ENCODE measurements at places on chromosomes 7 and 10.

DNA sequence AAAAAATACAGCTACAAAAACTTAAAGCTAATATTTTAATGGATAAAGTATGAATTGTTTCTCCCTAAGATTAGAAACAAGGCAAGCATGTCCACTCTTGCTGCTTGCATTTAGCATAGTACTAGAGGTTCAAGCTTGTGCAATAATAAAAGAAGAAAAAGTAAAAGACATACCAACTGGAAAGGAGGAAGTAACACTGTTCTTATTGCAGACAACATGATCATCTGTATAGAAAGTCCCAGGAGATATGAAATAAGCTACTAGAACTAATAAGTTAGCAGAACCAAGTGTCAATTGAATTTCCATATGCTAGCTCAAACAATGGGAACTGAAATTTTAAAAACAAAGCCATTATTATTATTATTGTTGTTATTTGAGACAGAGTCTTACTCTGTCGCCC is 20.0 kb upstream of the RABGEF1 start:
- DNase-seq: no peak

GRCh38 chr7:92588561-92588960 is 1.6 kb downstream of the FAM133B start:
- no peak for DNase-seq

DNA sequence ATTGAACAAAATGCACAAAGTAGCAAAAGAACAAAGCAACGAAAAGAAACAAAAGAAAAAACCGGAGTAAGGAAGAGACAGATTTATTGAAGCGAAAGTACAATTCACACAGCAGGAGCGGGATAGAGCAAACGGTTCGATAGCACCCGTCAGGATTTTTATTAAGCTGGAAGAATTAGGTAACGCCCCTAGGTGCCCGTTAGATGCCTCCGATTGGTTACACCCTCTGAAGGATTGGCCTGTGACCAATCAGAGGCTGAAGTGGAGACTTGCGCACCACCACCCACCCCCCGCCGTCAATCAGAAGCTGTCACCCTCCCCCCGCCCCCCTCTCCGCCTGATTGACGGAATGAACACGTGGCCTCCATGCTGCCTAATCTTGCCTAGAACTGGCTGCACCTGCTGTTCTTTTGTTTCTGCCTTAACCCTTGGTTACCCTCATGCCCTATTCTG is 16.8 kb downstream of the OCM2 start:
- DNase-seq: peak; percentile 87

GRCh38 chr10:11670381-11670780 is 58.9 kb upstream of the USP6NL start:
- DNase-seq: peak; percentile 36

DNA sequence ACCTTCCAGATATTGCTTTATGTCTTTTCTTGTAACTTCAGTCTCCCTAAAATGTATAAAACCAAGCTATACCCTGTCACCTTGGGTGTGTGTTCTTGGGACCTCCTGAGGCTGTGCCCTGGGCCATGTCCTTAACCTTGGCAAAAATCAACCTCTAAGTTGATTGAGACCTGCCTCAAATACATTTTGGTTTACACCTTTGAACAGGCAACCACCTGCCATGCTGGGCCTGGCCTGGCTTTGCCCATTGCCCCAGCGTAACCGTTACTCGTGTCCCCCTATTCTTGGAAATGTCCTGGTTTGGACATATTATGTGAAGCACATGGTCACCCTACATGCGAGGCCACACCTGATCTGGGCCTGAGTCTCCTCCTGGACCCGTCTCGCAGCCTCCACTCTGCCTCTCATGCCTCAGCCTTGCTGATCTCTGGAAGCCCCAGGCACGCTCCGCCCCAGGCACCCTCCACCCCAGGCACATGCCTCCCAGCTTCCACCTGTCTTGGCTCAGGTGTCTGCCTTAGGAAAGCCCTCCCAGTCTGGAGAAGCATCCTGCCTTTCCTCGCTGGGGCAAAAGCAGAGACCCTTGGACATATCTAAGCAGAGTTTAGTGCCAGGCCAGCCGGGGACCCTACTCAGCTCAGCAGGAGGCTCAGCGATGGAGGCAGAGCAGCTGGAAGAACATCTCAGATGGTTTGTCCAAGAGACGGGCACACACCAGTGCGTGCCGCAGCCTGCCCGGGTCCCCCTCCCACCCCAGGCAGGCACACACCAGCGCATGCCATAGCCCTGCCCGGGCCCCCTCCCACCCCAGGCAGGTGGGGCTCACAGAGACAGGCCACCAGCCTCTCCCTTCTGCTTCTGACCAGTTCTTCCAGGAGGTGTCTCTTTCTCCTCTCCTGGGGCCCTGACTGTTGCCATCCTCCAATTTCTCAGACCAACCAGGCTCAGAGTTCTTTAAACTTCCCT is 4.0 kb upstream of the VIPR2 start:
- DNase-seq: no peak

GRCh38 chr10:58384095-58384494 is 1.1 kb upstream of the TFAM start:
- DNase-seq: no peak

- no peak for DNase-seq
Observed at GRCh38 chr7:118057404-118057803, 126.6 kb upstream of the LSM8 start.

GRCh38 chr7:77430927-77431326 is 14.8 kb upstream of the GSAP start:
- DNase-seq: no peak

GRCh38 chr10:17643339-17643754 is 604 bp upstream of the STAM start:
- peak; percentile 80 for DNase-seq

GRCh38 chr10:44860811-44861736 is 50.1 kb upstream of the TMEM72 start:
- no peak for DNase-seq

GRCh38 chr7:91314591-91315323 is 50.5 kb downstream of the FZD1 start:
- no peak for DNase-seq

- DNase-seq: no peak
Observed at GRCh38 chr7:11327633-11328032, 354.0 kb downstream of the PHF14 start.

DNA sequence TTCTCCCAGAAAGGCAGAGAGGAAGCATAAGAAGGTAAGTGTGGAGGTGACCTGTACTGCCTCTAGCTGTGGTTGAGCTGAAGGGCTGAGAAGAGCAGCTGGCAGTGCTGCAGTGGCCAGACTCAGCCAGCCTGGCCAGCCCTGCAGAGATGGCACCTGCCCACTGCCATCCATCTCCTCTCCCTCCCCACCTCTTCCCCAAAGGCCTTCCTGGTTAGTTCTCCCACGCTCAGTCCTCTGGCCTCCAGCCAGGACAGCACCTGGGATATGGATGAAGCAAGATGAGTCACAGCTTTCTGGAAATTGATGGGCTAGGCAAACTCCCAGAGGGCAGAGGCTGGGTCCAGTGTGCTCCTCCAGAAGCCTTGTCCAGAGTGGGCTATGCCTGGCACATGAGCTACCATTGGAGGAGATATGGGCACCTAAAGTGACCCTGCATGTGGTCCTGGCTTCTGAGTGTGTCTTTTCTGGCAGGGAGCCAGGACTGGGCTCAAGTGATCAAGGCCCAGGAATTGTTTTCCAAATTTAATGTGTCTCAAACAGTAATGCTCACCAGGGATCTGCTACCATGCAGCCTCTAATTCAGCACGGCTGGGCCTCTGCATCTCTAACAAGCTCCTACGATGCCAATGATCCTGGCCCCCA is 81.0 kb upstream of the CACUL1 start:
- DNase-seq: no peak

DNA sequence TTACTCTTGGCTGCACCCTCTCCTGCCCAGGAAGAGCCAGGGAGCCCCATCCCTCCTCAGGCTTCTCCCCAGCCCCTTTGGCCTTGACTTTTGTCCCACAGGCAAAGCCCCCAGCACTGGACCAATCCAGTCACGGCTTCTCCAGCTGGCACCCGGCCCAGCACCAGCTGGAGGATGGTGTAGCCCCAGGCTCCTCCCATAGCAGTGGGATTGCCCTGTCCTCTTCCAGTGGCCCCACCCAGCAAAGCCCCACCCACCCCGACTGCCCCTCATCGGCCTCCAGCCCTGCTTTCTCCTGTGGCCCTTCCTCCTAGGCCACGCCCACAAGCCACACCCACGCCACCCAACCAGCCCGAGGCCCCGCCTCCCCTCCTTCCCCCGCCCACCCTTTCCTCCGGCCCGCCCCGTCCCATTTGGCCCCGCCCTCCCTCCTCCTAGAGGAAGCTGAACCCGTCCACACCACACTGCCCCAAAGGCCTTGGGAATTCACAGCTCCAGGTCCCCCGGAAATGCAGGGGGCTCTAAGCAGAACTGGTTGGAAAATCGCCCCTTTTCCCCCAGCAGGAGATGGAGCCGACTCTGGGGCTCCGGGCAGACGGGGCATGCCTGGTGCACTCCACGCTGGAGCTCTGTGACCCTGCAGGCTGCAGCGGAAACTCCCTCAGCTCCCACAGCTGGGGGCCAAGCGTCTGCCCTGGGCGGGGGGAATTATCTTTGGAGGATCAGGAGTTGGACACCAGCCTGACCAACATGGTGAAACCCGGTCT is 25.2 kb downstream of the GET4 start:
- DNase-seq: peak; percentile 96

GRCh38 chr7:52842202-52842900 is 193.1 kb upstream of the POM121L12 start:
- no peak for DNase-seq

DNA sequence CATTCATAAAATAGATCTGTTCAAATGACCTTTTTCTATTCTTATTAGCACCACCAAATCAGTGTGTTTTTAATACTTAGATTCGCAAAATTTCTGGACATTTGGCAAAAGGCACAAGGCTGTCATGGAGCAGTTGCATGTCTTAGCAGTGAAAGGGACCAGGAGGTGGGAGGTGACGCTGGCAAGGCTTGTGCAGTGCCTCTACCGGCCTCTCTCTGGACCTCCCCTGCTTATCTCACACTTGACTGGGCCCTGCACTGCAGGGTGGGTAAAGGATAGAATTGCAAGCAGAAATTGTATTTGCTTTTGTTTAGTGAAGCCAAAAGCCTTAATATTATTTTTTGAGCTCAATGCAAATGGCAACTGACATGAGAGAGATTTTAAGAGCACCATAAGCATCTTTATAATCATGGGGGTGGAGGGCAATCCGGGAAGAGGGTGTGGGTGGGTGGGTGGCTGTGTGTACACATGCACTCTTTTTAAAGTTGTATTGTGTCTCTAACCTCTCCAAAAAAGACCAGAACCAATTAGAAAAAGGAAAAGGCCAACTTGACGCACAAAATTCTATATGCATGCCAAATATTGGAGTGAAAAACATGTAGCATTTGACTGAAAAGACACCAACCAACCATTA is 106.3 kb downstream of the WNT2 start:
- peak; percentile 9 for DNase-seq

DNA sequence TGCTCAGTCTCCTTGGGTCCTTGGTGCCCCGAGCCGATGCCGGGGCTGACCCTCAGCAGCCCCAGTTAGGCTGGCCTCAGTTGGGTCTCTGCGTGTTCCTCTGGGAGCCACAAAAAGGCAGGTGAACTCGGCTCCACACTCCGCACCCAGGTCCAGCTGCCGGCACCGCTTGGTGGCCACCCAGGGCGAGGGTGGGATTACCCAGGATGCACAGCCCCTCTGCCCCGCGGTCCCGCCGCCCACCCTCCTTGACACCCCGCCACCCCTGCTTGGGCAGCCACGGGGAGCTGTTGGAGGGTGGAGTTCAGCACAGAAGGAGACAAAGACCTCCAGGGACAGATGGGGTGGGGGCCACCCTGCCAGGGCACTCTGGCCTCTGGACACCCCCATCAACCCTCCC is 17.7 kb downstream of the VENTX start:
- no peak for DNase-seq

DNA sequence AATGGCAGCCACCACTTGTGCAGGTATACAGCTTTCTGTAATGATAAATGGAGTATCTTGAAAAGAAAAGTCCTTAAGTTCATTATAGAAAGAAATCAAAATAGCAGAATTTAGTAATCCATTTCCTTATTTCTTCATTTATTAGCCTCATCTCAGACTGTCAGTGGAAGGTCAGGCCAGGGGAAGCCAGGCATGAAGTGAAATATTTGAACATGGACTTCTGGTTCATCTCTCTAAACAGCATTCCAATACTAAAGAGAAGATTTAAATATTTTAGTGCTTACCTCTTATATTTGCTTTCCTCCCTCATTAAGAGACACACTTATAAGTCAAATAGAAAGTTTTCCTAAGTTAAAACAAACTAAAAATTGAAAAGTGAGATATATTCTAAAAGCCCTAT is 26.8 kb downstream of the TRDMT1 start:
- no peak for DNase-seq

- DNase-seq: peak; percentile 31
Observed at GRCh38 chr7:116687801-116688201, 15.8 kb downstream of the MET start.

DNA sequence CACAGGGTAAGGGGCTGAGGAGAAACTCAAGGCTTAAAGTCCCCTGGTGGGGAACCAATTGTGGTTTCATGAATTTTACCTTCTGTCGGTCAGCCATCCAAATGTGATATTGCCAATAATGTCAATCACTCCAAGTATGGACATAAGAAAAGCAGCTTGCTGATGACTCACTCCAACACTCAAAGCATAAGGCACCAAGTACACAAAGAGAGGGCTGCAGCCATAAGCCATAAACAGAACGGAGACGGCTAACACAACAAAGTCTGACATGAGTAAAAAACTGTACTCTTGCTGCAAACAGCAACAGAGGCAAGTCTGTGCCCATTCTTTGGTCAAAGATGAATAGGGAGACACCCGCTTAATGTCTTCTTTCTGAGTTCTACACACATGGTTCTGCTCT is 24.2 kb downstream of the IFIT5 start:
- DNase-seq: no peak

- DNase-seq: no peak
Observed at GRCh38 chr7:100402241-100402640, 26.3 kb downstream of the ZCWPW1 start.

- DNase-seq: no peak
Observed at GRCh38 chr10:132847856-132848255, 61.9 kb upstream of the NKX6-2 start.

DNA sequence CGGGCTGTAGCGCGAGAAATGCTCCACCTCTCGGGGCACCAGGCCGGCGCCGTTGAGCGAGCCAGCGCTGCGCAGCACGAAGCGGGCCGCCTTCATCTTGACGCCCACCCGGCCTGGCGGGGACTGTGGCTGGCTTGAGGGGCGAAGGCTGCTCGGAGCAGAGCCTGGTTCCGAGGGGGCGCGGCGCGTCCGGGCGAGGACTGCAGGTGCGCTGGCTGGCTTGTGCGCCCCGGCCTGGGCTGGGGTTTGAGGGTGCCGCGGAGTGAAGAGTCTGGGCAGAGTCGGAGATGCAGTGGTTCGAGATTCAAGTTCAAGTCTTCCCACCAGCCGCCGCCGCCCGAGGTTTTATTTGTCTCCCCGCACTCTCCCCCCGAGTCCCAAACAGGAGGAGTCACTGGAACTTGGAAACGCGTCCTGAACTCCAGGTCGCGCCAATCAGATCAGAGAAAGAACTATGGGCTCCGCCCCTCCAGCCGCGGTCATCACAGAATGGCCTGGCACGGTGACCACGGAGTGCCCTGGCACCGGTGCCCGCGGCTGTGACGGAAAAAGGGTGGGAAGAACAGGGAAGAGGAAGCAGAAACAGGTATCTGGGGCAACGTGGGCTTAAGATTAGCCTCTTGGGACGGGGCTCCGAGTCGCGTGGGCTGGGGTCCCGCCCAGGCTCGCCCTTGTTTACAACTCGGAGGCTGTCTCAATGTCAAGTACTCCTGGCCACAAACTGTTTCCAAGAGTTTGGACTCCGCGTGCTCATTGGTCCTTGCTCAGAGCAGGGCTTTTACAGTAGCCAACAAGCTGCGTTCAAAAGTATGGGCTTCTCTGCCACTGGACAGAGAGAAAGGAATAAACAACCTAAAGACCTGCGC is at the start of gene PDK4:
Gene PDK4, minus strand, starts transcription at position 319 of the 866 bp plus-strand sequence. Its CDS starts 223 bp downstream, at position 96.
- DNase-seq: peak; percentile 67

Measured in neural progenitor cell (in vitro differentiated cells).